GM12864 (cell line): ENCODE measurements at places on chromosomes 6 and 20.
A peak's percentile ranks its signal among the peaks of the same experiment; 100 is the strongest.

DNA sequence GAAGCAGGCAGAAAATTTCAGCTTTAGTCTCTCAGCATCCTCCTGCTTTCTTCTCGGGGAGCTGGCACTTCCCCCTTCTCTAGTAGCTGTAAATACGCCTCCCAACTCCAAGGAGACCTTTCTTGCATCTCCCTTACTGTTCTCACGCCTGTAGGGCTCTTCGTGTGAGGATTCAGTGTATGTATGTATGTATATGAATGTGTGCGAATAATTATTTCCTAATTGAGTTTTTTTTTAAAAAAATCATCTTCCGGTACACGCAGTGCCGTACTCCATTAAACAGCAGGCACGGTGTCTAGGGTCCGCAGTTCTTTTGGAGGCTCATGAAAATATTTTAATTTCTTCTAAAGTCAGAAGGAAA is 85.4 kb downstream of the HFE start:
- no peak for DNase-seq

- DNase-seq = peak; percentile 37
Observed at GRCh38 chr6:25942561-25943147, 12.2 kb upstream of the SLC17A2 start.

- DNase-seq = no peak
Observed at GRCh38 chr20:4985658-4986057, 15.7 kb downstream of the SLC23A2 start.

DNA sequence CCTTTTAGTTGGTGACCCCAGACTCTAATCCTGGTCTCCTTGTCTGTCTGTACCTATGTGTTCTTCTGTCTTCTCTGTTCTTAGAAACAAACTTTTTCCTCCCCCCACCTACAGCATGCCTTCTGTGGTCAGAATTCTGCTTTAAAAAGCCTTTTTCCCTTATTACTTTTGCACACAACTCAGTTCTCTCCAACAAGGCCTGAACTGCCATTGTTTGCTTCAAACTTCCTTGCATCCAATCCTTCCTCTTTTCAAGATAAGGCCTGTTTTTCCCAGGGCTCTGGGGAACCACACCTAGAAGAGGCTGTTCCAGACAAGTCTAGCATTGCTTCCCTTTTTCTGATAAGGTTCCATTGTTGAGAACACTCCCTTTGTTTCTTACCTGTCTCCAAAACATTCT is 22.2 kb upstream of the NCOA3 start:
- no peak for DNase-seq

DNA sequence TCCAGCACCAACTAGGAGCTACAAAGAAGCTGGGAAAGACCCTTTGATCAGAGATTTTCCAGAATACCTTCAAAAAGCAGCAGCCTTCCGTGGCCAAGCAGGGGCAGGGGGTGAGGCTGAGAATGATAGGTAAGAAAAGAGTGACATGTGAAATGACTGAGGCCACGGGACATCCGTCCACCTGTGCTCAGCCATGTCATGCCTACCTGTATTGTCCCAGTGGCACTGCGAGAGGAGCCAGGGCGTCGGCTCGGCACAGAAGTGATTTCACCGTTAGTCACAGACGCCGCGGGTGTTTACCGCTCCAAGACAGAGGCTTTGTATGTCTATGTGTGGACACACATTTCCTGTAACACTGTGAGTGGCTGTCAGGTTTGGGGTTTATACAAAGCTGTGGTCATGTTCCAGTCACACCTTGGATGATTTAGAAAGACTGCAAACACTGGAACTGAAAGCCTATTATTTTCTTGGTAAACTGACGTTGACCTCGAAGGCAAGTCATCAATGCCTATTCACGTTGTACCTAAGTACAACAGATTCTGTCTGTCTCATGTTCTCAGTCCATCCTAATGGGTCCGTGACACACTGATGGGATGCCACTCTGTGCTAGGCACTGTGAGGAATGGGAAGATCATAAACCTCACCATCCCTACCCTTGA is 32.1 kb upstream of the JAG1 start:
- DNase-seq = no peak

GRCh38 chr6:166206510-166207283 is 39.0 kb upstream of the TBXT start:
- DNase-seq = no peak

GRCh38 chr6:73866305-73866704 is 170.3 kb downstream of the CD109 start:
- no peak for DNase-seq

GRCh38 chr6:106637717-106638341 is 8.5 kb downstream of the QRSL1 start:
- DNase-seq = no peak

DNA sequence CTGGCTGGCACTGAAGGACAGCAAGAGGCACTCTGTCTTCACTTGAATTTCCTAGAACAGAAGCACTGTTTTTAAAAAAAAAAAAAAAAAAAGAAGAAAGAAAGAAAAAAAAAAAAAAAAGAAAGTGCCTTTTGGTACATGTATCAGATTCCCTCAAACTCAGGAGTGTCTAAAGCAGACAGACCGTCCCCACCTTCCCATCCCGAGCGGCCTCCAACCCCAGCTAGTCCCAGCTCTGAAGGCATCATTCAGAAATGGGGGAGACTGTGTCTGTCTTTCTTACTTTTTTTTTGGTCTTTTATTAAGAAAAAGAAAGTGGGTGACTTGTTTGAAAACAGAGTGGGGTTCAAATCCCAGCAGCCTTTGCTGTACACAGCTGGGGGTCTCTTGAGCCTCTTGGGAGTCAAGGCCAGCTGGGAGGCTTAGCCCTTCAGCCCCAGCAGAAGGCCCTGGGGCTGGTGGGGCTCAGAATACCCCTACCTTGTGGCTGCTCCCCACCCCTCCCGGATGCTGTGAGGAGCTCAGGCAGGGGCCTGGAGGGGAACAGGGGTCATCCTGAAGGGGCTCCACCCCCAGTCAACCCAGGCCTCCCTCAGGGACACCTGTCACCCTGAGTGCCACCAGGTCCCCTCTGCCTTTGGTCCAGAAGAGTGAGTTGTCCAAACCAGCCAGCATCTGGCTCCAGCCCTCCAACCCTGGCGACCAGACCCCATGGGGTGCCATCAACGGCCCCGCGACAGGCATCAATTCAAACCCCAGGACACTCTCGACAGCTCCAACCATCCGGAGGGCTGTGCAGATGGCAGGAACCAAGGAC is 128.3 kb downstream of the TAF4 start:
- no peak for DNase-seq

GRCh38 chr6:161355696-161356095 is 81.8 kb upstream of the AGPAT4 start:
- no peak for DNase-seq

- no peak for DNase-seq
Observed at GRCh38 chr20:53149148-53149889, 177.2 kb downstream of the TSHZ2 start.

DNA sequence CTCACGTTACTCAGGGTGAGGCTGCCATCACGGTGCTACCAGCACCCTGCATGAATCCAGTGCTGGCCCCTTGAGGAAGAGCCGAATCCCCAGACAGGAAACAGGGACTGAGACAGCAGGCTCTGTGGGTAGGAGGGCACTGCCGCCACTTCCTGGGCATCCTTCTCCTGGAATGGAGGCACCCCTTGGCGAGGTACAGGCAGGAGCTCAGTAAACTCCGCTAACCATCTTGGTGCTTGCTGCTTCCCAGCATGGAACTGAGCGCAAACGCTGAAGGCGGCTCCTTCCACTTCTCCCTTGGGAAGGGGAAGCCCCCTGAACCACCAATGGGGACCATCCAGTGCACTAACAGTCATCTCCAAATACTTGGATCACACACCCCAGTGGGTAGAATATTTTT is 13.5 kb upstream of the CCDC167 start:
- DNase-seq = no peak

GRCh38 chr6:53811082-53811481 is 16.3 kb downstream of the LRRC1 start:
- DNase-seq = no peak

DNA sequence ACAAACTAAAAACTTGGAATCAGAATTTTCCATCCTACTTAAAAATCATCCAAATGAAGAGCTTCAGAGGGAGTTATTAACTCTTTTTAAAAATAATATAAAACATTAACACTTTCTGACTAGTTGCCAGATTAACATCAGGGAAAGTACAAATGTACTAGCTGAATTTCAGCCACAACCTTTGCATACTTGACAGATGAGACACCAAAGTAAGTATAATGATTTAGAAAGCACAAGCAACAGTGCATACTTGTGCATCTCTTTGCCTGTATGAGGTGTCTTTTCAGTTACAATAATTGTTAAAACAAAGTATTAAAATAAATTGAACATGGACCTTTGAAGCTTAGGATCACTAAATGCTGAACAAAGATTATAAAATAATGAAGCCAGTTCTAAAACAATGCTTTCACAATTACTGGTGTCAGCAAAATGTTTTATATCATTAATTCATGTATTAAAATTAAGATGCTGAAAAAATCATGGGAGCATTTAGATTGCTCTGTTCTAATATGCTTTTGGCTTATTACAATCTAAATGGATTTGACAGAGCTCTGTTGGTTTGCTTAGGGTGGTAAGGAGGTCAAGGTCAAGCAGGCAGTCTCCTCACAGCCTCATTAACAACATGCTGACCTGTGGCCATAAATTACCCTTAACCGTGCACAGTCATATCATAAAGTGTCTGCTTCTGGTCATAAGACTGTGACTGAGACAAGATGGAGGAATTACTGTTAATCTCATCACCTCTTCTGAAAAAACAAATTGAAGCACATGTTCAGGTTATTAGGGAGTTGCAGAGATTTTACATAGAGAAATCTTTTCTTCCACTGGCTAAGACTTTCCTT is 15.1 kb downstream of the RNF217 start:
- DNase-seq = no peak

DNA sequence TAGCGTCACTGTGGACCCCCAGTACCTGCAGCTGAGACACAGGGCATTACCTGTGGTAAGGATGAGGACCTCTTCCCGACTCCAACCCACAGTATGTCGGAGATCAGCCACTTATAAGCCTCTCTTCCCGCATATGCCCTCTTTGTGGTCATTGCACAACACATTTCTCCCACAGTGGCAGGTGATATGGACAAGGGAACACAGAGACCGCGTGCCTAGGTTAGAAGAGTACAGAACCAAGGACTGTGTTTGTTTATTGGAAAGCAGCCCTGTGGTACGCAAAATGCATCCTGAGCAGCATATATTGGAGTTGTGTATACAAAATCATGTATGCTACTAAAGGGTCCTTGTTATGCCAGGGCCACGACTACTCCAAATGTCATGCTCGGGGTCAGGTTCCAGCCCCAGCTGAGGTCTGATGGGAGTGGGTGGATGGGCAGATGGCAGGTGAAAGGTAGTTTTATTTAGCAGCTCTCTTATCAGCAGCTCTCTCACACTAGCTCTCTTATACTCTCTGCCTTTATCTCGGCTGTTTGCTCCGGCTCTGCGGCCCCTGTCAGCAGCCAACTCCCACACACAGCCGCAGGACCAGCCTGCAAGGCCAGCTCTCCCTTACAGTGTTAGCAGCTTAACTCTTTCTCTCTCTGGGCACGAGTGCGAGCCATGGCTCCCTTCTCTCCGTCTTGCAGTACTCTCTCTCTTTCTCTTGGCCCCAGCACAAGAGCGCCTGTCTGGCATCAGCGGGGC is 569.0 kb downstream of the KIF16B start:
- DNase-seq = no peak
